ENCODE measurements at places on chromosomes 3 and 15.

DNA sequence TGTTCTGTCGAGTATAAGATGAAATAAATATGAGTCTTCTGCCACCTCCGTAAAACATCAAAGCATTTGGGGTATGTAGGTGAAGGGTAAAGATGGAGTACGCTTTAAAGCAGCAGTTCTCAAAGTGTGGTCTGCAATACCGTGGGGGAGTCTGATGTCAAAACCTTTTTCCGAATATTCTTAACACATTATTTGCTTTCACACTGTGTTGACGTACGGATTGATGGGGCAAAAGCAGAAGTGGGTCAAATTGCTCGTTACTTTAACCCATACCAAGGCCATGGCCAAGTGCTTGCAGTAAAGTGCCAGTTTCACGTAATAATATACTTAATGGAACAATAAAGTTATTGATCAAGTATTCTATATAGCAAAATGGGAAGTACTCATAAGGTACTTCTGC is 36.3 kb downstream of the PAK2 start:
- DNase-seq: no peak

GRCh38 chr3:52820736-52821135 is 9.7 kb downstream of the ITIH4 start:
- no peak for DNase-seq

DNA sequence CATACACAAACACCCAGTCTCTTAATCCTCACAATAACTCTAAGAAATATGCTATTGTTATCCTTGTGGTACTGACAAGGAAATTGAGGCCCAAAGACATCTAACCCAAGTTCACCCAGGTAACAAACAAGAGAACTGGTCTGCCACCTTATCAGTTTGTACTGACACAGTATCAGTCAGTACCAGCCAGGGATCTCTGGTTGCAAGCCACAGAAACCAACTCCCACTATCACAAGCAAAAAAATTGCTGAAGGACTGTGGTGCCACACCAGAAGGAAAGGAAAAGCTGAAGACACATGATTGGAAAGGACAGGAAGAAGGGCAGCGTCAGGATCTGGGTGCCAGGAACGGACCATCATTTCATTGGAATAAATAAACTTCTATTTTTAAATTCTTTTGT is 63.8 kb upstream of the GLCE start:
- DNase-seq: no peak

GRCh38 chr3:117603097-117603496 is 893.5 kb downstream of the TUSC7 start:
- no peak for DNase-seq

- DNase-seq: no peak
Measured at GRCh38 chr15:23069496-23070166, 30.3 kb upstream of the TUBGCP5 start.

DNA sequence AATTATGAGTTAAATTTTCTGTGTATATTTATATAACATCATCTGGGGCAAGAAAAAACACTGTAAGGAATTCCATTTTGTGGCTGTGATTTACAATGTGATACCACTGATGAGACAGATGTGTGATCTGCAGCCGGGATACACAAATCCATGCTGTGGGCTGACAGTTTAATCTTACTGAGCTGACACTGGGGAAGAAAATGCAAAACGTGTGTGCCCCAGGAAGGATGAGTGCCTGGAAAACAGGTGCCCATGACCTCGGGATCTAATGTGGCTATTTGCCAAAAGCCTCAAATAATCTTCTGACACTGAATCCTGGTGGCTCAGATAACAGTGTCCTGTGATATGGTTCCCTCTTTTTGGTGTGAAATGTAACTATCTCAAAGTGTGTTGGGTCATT is 10.5 kb downstream of the MYRIP start:
- no peak for DNase-seq

GRCh38 chr3:142916605-142917004 is 27.7 kb upstream of the PCOLCE2 start:
- no peak for DNase-seq

DNA sequence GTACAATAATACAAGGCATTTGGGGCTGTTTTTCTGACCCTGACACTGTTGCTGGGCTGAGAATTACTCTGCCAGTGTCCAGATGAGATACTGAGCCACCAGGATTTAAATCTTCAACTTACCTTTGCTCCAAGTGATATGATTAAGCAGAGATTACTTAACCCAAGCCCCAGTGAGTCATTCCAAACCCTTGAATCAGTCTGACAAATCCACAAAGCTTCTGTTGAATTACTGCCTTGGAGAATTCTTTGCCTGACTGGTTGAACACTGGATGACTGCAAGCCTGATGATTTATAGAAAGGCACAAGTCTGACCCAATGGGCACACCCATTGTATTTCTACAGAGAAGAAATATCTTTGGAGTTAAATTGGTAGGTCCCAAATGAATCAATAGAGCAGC is 88.2 kb upstream of the TSC22D2 start:
- no peak for DNase-seq

DNA sequence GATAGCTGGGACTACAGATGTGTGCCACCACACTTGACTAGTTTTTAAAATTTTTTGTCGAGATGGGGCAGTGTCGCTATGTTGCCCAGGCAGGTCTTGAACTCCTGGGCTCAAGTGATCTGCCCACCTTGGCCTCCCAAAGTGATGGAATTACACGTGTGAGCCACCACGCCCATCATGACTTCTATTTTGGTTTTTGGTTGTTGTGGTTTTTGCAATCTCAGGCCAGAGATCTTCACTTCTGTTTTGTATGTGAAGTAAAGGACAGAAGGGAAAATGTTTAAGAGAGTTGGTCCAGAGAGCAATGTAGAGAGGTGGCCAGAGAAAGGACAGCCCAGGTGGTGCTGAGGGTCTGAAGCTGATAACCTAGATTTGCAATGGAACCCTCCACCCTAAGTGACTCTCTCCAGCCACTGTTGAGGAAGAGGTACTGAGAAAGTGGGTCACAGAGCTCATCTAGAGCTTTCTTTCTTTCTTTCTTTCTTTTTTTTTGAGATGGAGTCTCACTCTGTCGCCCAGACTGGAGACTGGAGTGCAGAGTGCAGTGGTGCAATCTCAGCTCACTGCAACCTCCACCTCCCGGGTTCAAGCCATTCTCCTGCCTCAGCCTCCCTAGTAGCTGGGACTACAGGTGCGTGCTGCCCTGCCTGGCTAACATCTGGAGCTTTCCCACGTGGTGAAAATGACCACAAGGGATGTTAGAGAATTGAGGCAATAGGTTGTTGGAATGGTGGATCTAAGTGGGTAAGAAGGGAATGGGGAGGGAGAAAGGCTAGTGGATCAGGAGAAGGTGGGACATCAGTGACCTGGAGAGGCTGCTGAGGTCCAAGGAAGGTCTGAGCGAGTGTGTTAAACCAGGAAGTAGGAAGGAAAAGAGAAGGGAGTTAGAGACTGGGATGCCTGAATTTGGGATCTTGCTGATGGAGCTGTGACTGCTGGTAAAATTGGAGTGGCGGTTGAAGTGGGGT is 22.4 kb upstream of the SEMA4B start:
- no peak for DNase-seq

- no peak for DNase-seq
Measured at GRCh38 chr3:149596134-149596770, 61.6 kb downstream of the WWTR1 start.

- DNase-seq: peak; percentile 41
Measured at GRCh38 chr3:156151824-156152428, 31.5 kb downstream of the KCNAB1 start.

DNA sequence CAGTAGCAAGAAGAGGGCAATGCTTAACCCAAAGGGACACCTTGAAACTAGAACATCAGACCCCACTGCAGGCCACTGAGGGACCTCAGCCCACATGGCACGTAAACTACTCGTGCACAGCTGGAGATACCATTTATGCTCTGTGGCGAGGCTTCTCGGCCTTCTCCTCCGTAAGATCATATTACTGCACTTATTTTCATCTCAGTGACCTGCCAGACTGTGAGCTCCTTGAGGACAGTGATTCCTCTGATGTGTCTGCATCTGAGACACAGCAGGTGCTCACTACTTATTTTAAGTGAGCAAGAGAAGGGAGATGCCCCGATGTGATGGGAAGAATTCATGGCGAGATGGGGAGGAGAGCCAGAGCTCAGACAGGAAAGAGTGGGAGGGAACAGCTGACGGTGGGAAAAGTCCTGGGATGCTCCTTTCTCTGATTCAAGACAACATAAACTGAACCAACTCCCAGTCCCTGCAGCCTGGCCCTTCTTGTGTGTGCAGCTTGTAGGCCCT is 137.6 kb downstream of the RPLP1 start:
- no peak for DNase-seq

DNA sequence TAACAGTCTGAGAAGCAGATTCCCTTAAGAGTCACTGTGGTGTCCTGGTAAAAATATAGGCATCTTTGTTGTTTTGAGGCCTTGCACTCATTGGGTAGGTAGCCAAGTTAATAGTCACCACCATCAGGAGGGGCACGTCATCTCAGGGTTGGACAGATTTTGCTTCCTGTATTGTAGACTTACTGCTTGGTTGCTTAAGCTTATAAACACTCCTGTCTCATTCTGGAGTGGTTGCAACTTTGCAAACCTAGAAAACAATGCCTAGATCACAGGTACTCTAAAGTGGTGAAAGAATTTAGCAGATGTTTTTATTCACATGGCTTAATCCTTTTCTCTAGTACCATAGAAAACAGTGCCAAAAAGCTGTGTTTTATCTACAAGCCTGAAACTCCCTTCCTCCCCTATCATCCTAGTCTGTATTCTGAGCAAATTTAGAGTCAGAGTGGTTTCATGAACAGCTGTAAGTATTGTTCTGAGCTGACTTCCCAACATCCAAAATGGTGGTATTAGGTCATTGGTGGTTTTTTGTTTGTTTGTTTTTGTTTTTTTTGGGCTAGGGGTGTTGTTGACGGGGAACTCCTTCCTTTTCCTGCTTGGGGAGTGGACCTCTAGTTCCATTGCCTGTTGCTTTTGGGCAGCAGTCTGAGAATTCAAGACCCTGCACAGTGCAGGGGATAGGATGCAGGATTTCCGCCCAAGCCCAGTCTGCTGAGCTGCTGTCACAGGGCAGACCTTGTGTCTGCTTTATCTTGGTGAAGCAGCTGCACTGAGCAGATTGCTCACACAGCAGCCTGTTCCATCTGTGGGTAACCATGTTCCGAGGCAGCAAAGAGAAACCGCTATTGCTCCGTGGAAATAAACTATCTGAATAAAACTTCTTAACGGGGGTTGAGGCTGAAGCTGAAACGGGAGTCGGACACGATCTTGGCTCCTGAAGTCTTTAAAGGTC is 202.0 kb downstream of the AKAP13 start:
- no peak for DNase-seq

- no peak for DNase-seq
Measured at GRCh38 chr3:143078883-143079282, 40.7 kb upstream of the CHST2 start.

DNA sequence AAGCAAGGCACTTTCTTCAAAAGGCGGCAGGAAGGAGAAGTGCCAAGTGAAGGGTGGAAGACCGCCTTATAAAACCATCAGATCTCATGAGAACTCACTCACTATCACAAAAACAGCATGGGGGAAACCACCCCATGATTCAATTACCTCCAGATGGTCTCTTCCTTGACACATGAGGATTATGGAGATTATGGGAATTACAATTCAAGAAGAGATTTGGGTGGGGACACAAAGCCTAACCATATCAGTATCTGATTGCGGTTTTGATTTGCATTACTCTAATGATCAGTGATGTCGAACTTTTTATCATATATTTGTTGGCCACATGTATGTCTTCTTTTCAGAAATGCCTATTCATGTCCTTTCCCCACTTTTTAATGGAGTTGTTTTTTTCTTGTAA is 549.3 kb upstream of the IL12A start:
- DNase-seq: no peak

DNA sequence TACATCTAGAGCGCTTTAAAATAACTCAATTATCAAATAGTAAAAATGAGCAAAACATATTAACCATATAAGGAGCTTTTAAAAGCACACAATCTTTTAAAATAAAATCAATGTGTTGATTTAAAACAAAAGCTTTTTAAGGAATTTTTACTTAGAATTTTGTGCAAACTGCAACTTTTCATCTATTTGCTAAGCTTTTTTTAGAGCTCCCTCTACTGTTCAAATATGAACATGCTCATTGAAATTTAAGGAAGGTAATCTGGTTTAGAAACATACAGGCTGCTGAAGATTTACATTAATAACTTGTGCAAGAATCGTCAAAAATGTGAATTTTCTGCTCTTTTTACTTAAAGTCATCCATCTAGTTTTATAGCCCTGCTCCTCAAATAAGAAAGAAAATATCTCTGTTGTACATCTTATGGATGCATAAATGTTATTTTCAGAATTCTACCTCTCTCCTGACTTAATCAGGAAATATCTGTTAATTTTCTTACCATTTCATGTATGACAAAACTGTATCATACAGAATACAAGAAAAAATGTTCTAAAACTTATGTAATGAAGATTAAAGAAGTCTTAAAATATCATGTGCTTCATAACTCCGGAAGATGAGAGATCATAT is 469.4 kb upstream of the ROBO2 start:
- DNase-seq: no peak

- DNase-seq: no peak
Measured at GRCh38 chr15:40339621-40339945, 1.2 kb downstream of the CCDC9B start.

GRCh38 chr3:124132813-124133212 is 140.9 kb upstream of the ROPN1 start:
- DNase-seq: no peak

DNA sequence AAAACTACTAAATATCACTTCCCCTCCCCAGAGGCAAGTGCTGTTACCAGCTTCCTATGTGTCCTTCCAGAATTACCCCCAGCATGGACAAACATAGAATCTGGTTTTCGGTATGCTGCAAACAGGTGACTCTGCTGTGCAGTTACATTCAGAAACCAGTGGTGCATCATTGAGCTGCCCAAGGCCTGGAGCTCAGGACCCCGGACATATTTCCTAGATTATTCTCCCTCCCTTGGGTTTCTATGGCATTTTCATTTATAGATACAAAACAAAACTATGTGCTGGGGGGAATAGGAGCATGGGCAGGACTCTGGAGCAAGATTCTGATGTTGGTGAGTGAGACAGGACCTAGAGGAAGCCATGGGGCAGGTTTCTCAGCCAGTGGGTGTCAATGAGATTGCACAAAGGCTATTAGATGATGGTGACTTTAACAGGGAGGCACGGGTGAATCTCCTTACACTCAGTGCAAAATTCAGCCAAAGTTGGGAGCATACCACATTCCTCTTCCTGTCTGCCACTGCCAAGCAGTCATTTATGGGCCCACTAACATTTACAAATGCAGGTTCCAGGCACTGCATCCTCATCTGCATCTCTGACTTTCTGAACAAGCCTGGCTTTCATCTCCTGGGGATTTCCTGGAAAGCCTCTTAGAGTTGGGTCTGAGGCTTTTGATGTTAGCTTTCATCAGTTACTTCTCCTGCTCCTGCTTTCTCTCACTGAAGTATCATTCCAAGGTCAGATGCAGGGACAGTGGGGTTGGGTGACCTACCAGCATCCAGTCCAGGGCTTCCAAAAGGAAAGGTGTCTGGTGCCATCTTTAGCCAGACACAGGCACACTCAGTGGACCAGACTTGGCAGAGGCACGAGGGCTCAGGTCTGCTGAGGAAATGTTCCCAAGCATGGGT is 44.5 kb downstream of the CMTM7 start:
- DNase-seq: no peak
